Activated T-cell treated with anti-CD3 and anti-CD28 coated beads for 1 hour (primary cell): ENCODE measurements at places on chromosomes 7 and 10.

DNA sequence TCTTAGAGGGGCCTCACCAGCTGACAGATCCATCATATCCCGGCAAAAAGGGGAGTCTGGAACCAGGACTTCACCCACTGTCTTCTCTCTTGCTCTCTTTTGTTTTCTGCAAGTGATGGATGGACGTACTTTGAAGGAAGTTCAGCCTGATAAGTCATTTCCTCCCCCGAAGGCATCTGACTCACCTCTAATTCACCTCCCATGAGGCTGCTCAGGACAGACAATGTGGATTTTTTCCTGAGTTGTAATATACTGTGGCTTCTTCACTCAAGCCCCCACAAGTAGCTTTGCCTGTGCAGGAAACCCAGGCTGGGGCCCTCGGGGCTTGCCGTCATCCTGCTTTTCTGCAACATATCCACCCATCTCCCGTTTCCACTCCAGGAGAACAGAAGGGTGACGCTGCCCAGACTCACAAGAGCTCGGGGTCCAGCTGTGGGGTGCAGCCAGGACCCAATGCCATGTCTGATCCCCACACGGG lies 70.4 kb downstream of the ASB13 start:
- no peak for DNase-seq

GRCh38 chr7:3860932-3861331 lies 559.9 kb downstream of the SDK1 start:
- no peak for DNase-seq

DNA sequence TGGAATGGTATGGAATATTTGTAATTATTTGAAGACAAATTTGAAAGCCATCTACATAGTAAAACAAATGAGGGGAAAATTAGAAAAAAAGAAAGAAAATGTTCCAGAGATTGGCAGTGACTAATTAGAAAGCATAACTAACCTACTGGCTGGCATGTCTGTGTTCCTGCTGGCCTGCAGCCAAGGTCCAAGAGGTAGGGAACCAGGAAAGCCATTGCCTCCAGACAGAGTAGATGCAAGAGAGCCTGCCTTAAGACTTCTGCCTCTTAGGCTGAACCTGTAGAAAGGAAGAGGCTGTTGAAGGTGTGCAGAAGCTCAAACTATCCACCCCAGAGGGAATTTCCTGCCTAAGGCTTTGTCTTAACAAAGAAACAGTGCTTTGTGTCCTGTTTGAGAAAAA lies 982.0 kb downstream of the SORCS1 start:
- no peak for DNase-seq

DNA sequence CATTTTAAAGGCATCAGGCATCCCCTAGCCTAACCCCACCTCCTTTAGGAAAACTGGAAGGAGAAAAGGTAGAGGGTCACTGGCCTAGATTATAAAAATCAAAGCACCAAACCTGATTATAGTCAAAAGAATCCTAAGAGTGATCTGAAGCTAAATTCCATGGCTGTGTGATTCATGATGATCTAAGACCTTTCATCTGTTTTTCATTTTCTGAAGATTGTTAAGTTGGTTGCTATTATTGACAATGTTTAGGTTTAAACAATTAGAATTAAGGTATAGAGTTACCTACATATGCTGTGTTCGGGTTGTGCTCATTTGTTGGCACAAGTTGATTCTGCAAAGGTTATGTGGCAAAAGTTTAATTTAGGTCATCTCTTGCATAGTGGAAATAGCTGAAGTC lies 148.7 kb downstream of the BICC1 start:
- no peak for DNase-seq

DNA sequence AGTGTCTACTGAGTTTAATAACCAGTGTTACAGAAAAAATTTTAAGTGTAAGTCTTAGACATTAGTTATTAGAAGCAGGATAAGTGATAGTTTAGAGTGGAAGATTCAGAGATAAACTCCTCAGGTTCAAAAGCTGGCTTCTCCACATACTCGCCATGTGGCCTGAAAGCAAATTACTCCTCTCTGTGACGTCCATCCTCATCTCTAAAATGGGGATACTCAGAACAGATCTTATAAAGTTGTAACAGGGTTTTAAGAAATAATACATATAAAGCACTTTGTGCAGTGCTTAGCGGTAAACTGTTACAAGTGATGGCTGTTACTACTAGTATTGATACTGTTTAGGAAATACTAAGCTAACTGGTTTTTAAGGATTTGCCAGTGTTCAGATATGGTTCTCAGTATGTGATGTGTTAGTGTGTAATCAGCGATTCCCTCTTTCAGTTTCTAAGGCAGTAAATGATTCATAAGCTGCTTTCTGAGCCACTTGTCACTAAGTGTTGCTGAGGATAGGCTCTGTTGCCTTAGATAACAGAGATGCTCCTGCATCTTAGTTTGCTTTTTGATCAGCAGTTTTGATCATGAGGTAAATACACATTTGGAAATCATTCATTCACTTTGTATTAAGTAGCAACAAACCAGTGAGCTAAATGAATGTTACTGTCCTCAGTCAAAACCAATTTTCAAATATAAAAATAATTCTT lies 58.7 kb downstream of the CYP51A1 start:
- DNase-seq: no peak

- DNase-seq: no peak
These were observed 281.7 kb downstream of the AHR start for GRCh38 chr7:17580141-17580540.

GRCh38 chr7:138400400-138400886 lies 59.6 kb upstream of the TRIM24 start:
- no peak for DNase-seq

DNA sequence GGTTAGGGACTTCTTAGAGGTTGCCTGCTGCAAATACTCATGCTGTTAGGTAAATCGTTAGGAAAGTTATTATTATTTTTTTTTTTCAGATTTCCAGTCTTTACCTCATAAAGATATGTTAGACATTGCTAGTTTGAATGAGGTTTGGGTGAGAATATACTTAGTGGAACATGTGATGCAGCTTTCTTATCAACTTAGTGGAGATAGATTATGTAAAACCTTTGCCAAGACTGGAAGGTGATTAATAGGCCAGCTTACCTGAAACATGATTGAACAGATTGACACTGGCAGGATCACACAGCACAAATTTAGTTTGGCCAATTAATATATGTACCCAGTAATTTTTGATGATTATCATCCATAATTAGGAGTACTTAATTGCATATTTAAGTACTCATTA lies 32.3 kb downstream of the ADD3 start:
- no peak for DNase-seq

GRCh38 chr7:24727154-24728120 lies 29.8 kb downstream of the GSDME start:
- no peak for DNase-seq

DNA sequence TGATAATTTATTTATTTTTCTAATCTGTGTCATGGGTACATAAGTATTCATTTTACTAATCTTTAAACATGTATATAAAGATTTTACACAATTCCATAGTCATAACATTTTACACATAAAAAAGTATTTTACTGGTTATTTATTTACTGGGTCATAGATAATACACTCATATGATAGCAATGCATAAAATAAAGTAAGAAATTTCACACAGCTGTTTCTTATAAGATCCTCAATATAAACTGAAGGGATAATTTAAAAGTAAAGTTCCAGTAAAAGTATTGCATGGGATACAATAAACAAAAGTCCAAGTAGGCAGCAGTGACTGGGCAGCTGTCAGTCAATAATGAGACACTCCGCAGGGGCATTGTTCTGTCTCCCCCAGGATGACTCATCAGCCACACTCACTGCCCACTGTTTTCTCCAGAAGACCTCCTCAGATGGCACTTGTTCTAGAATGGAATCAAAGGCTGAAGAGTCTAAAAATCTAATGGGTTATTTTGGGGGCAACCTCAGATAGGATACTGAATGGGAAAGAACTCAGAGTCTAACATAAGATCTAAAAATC lies 32.7 kb downstream of the DPY19L1 start:
- no peak for DNase-seq

- no peak for DNase-seq
These were observed 4.8 kb downstream of the MNX1 start for GRCh38 chr7:157005456-157006204.

DNA sequence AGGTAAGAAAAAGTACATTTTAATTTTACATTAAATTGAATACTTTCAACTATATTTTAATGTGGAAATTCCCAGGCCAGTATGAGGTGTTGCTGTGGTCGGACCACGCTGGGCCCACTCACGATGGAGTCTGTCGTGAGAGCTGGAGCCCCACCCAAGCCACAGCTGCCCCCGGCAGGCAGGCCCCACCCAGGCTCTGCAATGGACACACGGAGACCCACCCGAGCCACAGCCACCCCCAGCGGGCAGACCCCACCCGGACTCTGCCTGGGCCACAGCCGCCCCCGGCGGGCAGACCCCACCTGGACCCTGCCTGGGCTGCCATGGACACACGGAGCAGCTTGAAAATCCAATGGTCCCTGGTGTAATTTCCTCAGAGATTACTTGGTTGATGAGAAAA lies 141.3 kb downstream of the PTPRN2 start:
- no peak for DNase-seq

- no peak for DNase-seq
These were observed 5.4 kb downstream of the PLAC9 start for GRCh38 chr10:80137920-80138319.

DNA sequence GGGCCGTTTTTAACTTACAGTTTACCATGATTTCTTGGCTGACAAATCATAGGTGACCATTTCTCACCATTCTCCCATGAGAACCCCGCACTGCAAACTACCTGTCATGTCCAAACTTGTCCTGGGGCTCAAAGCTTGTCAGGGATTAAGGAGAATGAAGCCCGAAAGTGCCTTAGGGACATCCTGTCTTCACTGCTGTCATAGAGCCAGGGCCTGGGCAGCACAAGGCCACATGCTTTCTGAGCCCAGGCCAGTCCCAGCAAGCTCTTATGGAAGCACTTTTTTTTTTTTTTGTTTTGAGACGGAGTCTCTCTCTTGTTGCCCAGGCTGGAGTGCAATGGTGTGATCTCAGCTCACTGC lies 33.9 kb downstream of the CCM2 start:
- DNase-seq: no peak

- DNase-seq: no peak
These were observed 21.3 kb upstream of the TRUB1 start for GRCh38 chr10:114916653-114917052.

DNA sequence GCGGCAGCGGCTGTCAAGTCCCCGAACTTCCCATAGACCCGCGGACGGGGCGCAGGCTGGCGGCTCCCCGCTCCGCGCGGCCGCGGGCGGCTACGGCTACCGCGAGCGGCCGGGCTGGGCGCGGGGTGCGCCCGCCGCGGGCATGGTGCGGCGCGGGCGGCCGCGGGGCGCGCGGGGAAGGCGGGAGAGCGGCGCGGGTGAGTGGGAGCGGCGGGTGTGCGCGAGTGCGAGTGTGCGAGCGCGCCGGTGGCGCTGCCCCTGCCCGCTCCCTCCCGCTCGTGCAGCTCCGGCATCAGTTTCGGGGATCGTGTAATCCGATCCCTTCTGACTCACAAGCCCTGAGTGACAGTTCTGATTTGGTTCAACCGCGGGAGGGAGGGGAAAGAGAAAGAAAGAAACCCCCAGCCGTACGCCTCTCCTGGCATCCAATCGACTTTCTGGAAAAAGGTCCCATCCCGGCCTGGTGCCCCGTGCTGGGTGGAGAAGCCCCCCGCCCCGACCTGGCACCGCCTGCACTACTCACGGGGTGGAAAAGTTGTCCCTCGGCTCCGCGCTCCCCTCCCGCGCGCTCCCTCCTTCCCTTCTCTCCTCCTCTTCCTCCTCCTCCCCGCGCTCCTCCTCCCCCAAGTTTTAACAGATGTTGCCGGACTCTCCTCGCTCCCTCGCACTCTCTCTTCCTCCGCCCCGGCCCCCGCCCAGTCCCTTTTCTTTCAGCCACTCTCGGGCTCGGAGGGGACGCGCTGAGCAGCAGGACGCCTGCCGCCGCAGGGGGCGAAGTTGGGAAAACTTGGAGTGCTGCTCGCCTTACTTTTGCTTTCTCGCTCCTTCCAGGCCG lies at the start of gene GLI3:
GLI3 (minus strand) TSS at position 234 of the 835 bp plus-strand sequence. CDS start 13,956 bp downstream, outside the sequence.
- DNase-seq: no peak

GRCh38 chr7:110356438-110356837 lies 734.5 kb upstream of the LRRN3 start:
- no peak for DNase-seq

- no peak for DNase-seq
These were observed 406.5 kb upstream of the SHH start for GRCh38 chr7:156218544-156219306.

DNA sequence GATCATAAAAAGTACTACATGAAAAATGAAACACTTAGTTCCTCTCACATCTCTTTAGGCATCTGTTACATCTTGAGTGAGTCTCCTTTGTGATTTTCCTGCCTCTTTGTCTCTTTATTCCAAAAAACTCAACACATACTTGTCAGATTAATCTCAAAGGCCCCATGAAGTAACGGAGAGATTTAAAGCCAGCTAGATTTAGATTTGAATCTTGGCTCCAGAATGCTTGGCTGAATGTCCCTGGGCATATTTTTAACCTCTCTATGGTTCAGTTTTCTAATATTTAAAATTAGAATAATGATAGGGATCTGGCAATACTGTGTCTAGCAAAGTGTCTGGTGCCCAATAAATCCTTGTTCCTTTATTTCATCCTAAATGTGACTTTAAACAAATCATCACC lies 140.0 kb downstream of the DGKB start:
- DNase-seq: no peak

GRCh38 chr7:114959931-114960330 lies 38.0 kb downstream of the MDFIC start:
- no peak for DNase-seq

DNA sequence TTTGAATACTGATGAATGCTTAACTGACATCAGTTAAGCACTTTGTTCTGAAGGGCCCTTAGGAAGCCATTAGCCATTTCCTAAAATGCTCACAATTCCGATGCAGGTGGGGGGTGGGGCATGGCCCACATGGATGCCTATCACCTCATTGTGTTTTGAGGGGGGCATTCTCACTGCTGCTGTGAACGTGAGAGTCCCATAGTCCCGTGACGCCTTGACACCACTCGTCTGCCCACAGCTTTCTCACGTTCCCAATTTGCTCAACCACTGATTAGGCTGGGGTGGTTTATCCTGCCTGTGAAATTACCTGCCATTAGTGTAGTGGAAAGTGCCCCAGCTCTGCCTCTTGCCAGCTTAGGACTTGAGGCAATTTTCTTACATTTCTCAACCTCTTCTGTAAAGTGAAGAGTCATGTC lies 31.9 kb downstream of the DUSP5 start:
- DNase-seq: no peak

- DNase-seq: no peak
These were observed 2.4 kb downstream of the GNG11 start for GRCh38 chr7:93923942-93924341.

GRCh38 chr10:687583-688311 lies 1.7 kb downstream of the DIP2C start:
- no peak for DNase-seq

GRCh38 chr10:14478604-14479003 lies 147.9 kb upstream of the FRMD4A start:
- no peak for DNase-seq

- no peak for DNase-seq
These were observed 103.7 kb upstream of the VWC2 start for GRCh38 chr7:49669692-49670260.

GRCh38 chr10:44922796-44923545 lies 11.8 kb downstream of the TMEM72 start:
- DNase-seq: no peak
